ENCODE measurements at places on chromosomes 7 and 10. TPM values are rescaled to one million over a fixed set of nuclear protein-coding genes. Genes with fewer than 3 reads are reported as not detected.

The CCL26 gene
- not detected for polyA plus RNA-seq

The VPS37D gene
- 19.4 TPM for polyA plus RNA-seq

The GPR22 gene
- polyA plus RNA-seq = 0.52 TPM

The PALD1 gene
- polyA plus RNA-seq = 12.7 TPM

The KLLN gene
- polyA plus RNA-seq = 1.5 TPM

The GSTO1 gene
- 89.2 TPM for polyA plus RNA-seq

The CAV1 gene
- 20.7 TPM for polyA plus RNA-seq

The EEF1AKMT2 gene
- 30.9 TPM for polyA plus RNA-seq

The GPR158 gene
- 0.17 TPM for polyA plus RNA-seq

The PRKCQ gene
- 14.6 TPM for polyA plus RNA-seq

The MSS51 gene
- 1.2 TPM for polyA plus RNA-seq

The ZNF804B gene
- 0.35 TPM for polyA plus RNA-seq

The TRIL gene
- 42.1 TPM for polyA plus RNA-seq

The GIMAP7 gene
- 12.7 TPM for polyA plus RNA-seq

The DKK1 gene
- 34.8 TPM for polyA plus RNA-seq

The HOXA2 gene
- polyA plus RNA-seq = 11.0 TPM

The SCART1 gene
- polyA plus RNA-seq = 4.9 TPM

The PON1 gene
- polyA plus RNA-seq = 0.41 TPM

The LGI1 gene
- polyA plus RNA-seq = 5.1 TPM

The HYAL4 gene
- 0.15 TPM for polyA plus RNA-seq

The CAMK1D gene
- polyA plus RNA-seq = 9.2 TPM

The TBX20 gene
- not detected for polyA plus RNA-seq

The GIMAP4 gene
- 24.8 TPM for polyA plus RNA-seq

The OR6V1 gene
- not detected for polyA plus RNA-seq

The SFRP5 gene
- polyA plus RNA-seq = not detected

The ABCA13 gene
- polyA plus RNA-seq = 0.70 TPM

The UTF1 gene
- not detected for polyA plus RNA-seq

The HOXA5 gene
- polyA plus RNA-seq = 64.7 TPM

The GNA12 gene
- polyA plus RNA-seq = 36.6 TPM

The NKX1-2 gene
- polyA plus RNA-seq = not detected

The ADAM8 gene
- polyA plus RNA-seq = 4.0 TPM

The FGL2 gene
- polyA plus RNA-seq = 35.1 TPM

The CPA2 gene
- polyA plus RNA-seq = 0.58 TPM

The CHAT gene
- polyA plus RNA-seq = not detected

The RASSF4 gene
- polyA plus RNA-seq = 36.0 TPM

The PKD1L1 gene
- 0.50 TPM for polyA plus RNA-seq

The RAMP3 gene
- polyA plus RNA-seq = 8.6 TPM

The ARHGAP22 gene
- polyA plus RNA-seq = 1.8 TPM

The SLC29A4 gene
- polyA plus RNA-seq = 33.8 TPM

The CYP3A5 gene
- polyA plus RNA-seq = 1.5 TPM

The ADAM22 gene
- 13.2 TPM for polyA plus RNA-seq

The FAM180A gene
- not detected for polyA plus RNA-seq

The DMBT1 gene
- 0.10 TPM for polyA plus RNA-seq

The GPC2 gene
- 13.6 TPM for polyA plus RNA-seq

The HOXA7 gene
- 28.1 TPM for polyA plus RNA-seq

The TCERG1L gene
- polyA plus RNA-seq = 2.0 TPM

The CALML3 gene
- polyA plus RNA-seq = 0.03 TPM

The RNF32 gene
- polyA plus RNA-seq = 4.3 TPM
